SW 1271 (cell line): ENCODE measurements at places on chromosomes 3 and 15.

GRCh38 chr3:155101398-155101797 lies 21.3 kb downstream of the MME start:
- no peak for DNase-seq

DNA sequence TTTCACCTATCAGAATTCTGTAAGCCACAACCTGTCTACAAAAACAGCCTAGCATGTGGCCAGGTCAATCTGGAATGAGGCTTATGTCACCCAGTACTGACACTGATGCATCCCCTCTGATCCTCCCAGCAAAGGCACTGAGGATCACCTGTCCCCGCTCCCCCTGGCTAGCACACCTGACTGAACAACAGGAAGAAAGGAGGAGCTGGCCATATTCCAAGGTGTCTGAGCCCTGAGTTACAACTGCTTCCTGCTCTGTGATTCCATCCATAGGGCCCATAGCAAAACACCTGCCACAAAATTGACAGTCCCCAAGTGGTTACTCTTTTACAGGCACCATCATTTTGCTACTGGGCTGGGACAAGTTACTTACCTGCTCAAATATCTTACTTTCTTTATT lies 555.5 kb upstream of the CFAP20DC start:
- no peak for DNase-seq

GRCh38 chr3:197593046-197593380 lies 37.2 kb upstream of the BDH1 start:
- no peak for DNase-seq

- no peak for DNase-seq
Measured at GRCh38 chr3:115019900-115020299, 127.2 kb downstream of the ZBTB20 start.

DNA sequence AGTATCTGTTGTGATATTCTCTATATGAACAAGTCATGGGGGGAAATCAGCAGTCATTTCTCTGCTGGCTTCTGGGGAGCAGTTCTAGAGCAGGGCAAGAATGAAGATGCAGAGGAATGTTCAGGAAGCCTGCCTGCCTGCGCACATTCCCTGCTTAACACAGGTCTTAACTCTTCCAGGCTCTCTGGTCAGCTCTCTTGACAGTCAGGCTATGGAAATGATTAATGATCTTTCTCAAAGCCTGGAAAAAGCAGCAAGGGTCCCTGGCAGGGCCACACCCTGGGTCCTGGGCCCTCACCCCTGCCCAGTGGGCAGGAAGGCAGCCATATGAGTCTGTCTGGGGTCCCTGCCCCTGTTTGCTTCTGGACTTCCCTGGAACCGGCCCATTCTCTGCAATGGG lies 31.4 kb upstream of the CLK3 start:
- no peak for DNase-seq

GRCh38 chr15:20409247-20409646 lies 132.4 kb downstream of the GOLGA6L6 start:
- no peak for DNase-seq

DNA sequence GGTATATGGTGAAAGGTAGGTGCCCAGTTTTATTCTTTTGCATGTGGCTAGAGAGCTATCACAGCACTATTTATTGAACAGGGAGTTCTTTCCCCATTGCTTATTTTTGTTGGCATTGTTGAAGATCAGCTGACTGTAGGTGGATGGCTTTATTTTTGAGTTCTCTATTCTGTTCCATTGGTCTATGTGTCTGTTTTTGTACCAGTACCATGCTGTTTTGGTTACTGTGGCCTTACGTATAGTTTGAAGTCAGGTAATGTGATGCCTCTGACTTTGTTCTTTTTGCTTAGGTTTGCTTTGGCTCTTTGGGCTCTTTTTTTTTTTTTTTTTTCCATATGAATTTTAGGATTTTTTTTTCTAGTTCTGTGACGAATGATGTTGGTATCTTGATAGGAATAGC lies 139.2 kb upstream of the CTNNB1 start:
- DNase-seq = no peak

DNA sequence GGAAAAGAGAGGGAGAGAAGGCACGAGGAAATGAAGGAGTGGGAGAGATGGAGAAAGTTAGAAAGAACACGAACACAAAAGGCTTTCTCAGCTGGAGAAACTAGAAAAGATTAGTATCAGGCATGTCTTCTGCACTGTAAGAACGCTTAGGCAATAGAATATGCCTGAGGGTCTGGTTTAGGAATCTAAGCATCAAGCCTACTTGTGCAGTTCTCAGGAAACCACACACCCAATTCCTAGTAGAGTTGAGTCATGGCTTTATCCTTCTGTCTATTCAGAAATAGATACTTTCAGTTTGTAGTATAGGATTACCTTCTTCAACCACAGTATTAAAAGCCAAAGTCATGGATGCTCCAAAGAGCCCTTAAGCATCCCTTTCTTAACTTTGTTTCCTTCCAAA lies 969.4 kb downstream of the NTRK3 start:
- peak; percentile 55 for DNase-seq

GRCh38 chr3:46987743-46988401 lies 8.4 kb downstream of the NBEAL2 start:
- no peak for DNase-seq

DNA sequence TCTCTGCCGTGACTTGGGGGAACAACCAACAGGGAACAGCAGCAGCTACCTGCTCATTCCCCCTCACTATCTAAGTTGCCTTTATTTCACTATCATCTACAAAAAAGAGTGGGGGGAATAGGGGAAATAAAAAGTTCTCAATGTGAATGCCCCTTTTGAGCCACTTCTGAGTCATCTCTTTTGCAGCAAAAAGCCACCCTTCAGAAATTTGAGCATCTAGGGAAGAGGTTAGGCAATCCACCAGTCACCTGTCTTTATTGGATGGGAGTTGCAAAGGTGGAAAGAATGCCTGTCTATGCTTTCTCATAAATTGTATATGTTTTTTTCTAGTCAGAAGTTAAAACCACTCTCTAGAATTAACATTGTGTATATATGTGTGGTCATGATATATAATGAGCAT lies 41.1 kb downstream of the GPD1L start:
- no peak for DNase-seq

DNA sequence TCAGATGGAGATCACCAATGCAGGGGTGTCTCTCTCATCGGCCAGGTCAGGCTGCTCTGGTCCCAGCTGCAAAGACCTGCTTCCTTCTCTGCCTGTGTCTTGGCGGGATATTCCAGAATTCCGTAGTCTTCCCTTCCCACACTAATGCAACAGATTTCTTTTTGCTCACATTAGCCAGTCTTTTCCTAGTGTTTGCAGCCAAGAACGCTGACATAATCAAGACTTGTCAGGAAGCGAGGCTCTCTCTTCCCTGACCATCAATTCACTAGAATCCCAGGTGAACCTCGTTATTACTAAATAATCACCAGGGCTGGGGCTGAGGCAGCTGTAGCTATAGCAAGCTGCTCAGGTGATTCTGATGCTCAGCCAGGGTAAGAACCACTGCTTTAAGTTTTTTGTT lies 43.2 kb upstream of the ACKR4 start:
- no peak for DNase-seq
